ENCODE measurements at places on chromosomes 5 and 9.

DNA sequence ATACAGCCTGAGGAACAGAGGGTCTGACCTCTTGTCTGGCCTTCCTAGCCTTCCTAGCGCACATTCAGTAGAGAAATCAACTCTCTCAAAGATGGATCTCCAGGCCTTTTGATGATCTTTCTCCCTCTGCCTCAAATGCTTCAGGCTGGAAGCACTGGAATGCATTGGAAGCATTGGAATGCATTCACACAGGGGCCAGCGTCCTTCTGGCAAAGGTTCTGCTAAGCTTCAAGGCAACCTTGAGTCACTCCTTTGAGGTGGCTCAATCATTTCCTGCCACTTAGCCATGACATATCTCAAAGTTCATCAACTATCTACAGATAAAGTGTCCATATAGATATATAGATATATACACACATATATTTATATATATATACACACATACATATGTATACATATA, 42.9 kb downstream of the OR2K2 start:
- DNase-seq, result peak; percentile 65

- peak; percentile 68 for DNase-seq
Measured at GRCh38 chr5:77015938-77016569, 14.2 kb upstream of the AGGF1 start.

DNA sequence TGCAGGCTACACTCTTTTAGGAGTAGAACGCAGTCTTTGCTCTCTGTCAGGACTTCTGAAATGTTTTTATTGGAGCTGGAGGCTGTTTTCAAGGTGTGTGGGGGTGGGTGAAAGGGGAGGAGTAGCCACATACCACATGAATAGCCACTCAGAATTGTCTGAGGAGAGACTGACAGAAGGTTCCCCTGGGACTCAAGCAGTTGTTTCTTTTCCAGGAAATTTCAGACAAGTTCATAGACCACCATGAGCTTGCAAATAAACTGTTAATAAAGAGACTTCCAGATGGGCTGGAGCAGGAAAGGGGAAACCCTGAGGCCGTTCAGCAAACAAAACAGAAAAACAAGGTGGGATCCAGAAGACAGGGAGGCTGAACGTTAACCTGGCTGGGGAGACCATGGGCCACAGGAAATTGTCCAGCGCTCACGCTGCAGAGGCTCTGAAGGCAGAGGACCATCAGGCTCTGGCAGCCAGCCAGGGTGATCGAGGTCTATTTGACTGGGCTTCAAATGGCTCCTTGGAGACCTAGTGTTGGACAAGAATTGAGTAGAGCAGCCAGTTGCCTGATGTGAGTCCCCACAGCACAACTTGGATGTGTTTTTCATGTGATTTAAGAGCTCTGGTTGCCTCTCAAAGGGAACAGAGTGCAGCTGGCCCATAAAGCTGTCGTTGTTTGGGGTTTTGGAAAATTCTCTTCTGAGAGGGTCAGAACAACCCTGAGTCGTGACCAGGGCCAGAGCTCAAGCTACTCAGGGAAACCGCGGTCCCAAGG, 159.2 kb upstream of the RAI14 start:
- no peak for DNase-seq

DNA sequence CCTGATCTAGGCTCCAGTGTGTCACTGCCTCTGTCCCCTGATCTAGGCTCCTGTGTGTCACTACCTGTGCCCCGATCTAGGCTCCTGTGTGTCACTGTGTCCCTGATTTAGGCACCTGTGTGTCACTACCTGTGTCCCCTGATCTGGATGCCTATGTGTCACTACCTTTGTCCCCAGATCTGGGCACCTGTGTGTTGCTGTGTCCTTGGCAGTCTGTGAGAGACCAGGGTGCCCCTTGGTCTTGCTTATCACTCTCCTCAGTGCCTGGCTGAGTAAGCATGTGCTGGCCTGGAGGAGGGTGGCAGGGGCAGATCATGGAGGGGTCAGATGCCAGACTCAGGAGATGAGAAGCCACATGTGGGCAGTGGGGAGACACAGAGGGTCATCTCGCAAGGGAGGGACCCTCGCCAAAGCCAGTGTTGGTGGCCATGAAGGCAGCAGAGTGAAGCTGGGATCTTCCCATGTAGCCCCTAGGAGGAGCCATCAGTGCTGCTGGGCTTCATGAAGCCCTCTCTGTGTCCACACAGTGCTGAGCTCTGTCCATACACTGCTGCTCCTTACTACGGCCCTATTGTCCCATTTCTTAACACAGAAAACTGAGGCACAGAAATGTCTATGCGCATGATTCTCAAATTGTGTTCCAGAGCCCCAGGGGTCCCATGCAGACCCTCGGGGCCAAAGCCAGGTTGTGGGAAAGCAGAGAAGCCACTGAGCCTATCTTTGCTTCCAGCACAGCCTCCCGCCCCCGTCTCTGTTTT, 15.5 kb downstream of the OLFML2A start:
- no peak for DNase-seq

GRCh38 chr9:8660383-8660782, 860.8 kb upstream of the DMAC1 start:
- no peak for DNase-seq

DNA sequence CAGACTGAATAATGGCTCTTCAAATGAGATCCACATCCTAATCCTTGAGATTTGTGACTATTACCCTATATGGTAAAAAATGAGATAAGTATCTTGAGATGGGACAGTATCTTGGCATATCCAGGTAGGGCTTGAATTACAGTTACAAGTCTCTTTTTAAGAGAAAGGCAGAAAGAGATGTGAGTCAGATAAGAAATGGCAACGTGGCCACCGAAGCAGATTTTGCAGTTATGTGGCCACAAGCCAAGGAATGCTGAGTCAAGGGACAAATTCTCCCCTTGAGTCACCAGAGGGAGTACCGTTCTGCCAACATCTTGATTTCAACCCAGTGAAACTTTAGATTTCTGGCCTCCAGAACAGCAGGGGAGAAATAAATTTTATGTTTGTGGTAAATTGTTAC, 1983.0 kb upstream of the C9orf72 start:
- no peak for DNase-seq

DNA sequence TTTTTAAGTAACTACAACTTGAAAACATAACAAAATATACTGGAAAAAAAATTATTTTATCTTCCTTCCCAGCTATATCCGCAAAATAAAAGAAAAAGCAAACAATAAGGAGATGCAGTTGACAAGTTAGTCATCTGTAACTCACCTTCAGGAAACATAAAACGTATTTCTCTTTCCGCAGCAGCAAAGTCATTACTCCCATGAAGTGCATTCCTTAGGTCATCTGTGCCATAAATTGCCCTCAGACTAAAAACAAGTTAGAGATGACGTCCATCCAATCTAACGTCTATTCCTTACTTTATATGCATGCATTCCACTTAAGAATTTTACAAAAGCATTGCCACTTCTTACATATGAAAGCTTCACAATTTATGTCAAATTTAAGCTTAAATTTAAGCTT, 10.9 kb downstream of the NME5 start:
- DNase-seq, result no peak

DNA sequence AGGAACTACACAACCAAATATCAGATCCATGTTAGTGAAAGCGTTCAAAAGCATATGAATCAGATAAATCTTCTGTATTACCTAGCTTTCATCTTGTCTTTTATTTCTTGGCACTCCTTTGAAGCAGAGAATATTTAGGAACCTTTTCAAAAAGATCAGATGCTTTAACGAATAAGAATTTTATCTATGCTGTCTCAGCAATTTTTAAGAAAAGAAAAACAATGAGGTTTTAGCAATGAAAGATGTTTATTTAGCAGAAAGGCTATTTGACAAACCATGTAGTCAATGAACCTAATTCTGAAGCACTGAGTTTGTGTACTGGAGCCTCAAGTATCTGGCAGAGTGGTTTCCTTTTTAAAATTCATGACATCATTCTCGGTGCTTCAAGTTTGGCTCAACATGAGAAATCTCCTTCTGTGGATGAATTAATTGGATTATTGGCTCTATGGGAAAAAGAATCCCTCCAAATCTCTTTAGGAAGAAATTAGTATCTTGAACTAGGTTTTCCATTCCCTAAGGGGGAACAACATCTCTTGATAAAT, 534.7 kb downstream of the CAAP1 start:
- DNase-seq, result no peak

GRCh38 chr5:144944936-144945335, 774.3 kb downstream of the KCTD16 start:
- peak; percentile 14 for DNase-seq

DNA sequence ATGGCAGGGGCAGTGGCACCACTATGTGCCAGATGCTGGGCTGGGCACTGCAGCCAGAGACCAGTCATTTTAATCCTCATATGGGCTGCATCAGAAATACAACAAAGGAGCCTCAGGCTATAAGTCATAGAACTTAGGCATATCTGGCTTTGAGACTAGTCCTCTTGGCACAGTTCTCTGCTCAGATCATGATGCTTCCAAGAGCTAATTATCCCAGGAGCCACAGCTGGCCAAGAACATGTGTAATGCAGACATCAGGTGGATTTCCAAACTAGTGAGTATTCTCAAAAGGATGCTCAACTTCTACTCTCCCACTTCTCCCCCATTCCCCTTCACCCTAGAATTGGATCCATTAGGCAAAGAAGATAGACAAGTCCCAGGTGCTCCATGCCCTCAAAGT, 562.2 kb upstream of the TRPC7 start:
- no peak for DNase-seq

DNA sequence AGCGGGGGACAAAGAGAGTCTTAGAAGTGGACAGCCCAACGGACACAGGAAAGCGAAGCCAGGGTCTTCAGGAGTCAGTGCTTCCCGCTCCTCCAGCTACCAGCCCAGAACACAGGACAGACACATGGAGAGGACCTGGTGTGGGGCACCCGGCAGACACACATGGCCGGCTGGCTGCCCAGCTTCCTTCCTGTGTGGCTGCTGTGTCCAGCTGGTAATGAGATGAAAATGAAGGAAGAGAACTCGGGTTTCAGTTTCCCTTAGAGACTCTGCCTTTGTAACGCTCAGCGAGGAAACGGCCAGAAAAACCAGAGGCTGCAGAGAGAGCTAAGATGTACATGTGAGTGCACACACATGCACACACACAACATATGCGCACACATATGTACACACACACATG, 87.5 kb downstream of the SECISBP2 start:
- DNase-seq, result no peak

DNA sequence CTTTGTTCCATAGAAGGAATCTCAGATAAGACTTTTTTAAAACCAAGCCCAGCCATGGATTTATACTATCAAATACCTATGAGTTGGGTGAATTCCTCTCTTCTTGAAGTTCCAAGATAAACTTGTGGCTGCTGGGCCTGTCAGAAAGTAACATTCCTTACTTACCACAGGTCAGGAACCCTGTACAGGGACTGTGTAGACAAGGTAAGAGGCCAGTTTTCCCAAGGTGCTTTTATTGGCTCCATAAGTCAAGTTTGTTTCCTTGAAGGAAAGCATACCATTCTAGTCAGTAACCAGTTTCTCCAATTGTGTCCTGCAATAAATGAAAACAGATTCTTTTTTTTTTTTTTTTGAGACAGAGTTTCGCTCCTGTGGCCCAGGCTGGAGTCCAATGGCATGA, 8.8 kb upstream of the CLTB start:
- DNase-seq, result no peak

DNA sequence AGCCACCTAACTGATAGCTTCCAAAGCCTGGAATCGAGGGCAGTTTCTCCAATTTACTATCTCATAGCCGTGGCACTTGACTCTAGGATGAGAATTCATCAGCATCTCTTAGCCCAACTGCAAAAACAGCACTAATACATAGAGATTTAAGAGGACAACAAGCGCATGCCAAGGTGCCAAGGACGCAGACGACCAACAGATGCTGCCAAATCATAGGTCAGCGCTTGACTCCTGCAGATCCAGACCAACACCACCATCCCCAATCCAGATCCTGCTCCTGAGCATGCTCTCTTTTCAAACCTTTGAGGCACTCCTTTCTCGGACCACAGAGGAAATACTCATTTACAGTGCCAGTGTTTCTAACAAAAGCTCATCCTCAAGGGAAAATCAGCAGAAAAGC, 24.6 kb downstream of the NRG2 start:
- no peak for DNase-seq

DNA sequence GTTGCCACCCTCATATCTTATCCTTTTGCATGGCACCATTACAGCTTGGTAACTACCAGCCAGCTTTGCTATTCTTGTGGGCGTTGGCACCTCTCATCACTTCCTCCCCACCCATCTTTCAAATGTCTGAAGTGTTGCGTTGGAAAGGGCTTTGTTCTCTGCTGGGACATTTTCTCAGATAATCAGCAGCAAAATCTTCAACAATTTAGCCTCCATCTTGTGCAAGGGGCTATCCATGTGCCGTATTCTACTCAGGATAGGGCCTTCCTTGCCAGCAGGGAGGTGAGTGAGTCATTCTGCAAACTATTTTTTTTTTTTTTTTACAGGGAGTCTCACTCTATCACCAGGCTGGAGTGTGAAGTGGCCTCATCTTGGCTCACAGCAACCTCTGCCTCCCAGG, 62.1 kb upstream of the NUDT12 start:
- DNase-seq, result peak; percentile 48

- no peak for DNase-seq
Measured at GRCh38 chr5:15326471-15326870, 173.5 kb upstream of the FBXL7 start.

DNA sequence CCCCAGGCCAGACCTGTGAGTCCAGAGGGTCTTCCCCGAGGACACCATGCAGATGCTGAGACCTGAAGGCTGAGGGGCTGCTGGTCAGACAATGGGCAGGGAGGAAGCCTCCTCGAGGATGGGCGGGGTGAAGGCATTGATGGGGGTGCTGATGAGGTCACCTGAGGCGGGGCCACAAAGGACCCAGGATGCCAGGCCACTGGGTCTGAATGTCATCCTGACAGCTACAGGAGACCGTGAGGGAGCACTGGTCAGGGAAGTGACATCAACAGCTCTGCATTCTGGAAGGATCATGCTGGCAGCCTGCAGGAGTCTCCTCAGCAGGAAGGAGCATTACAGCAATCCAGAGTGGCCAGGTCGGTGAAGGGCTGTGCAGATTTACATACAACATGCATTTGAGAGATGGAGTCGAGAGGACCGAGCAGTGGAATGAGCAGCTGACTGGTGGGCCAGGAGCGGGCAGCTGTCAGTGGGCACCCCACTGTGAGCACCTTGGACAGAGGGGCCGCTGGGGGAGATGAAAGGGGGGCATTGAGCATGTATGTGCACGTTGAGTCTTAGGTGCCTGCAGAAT, 77.7 kb upstream of the ADAMTS2 start:
- DNase-seq, result no peak

DNA sequence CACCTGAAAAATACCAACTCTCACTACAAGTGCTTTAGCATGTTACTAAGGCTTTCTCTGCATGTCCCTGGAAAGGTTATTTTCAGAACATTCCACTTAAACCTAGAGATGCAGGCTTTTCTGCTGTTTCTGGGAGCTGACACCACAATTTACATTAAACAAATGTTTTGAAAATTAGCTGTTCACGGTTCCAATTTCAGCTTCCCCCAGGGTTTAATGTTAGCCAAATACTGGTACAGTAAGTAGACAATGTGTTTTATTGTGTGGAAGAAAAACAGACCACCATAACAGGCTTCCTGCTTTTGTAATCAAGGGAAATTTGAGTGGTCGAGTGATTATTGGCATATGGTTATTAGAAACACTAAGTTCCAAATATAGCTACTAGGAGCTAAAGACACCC, 32.0 kb downstream of the MACROH2A1 start:
- peak; percentile 65 for DNase-seq

GRCh38 chr5:25552871-25553481, 908.2 kb upstream of the CDH10 start:
- DNase-seq, result no peak

GRCh38 chr9:79953908-79954307, 382.1 kb downstream of the TLE4 start:
- no peak for DNase-seq

GRCh38 chr5:59724482-59725391, 168.8 kb downstream of the PDE4D start:
- peak; percentile 45 for DNase-seq

- DNase-seq, result no peak
Measured at GRCh38 chr5:16750445-16750844, 133.6 kb upstream of the RETREG1 start.

Measured in adipocyte (in vitro differentiated cells).